ENCODE measurements at places on chromosomes 6 and 20. TPM values are rescaled to one million over a fixed set of nuclear protein-coding genes. Genes with fewer than 3 reads are reported as not detected.

GRCh38 chr6:142361779-142362750 is 60.3 kb downstream of the ADGRG6 start:
- H3K4me3 ChIP-seq: no peak overlapping the region
- peaks cover 6% of the 10 kb centered on the region for H3K36me3 ChIP-seq
- no peak for DNase-seq

DNA sequence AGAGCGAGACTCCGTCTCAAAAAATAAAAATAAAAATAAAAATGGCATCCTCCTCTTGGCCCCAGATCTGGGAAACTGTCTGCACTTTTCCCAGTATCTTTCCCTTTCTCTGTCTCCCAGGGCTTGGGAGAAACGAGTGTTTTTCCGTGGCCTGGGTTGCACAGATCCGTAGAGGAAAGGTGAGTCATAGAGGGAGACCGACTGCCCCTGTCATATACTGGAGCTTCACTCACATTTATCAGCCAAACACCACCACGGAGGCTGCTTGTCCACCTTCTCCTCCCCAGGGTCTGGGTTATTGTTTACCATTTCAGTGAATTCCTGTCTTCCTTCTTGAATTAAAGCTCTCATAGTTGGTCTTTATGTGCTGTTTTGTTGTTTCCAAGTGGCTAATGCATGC is 31.9 kb upstream of the EIF2S2 start:
- DNase-seq: no peak
- no peaks in the 10 kb centered on the region for H3K36me3 ChIP-seq
- no peaks in the 10 kb centered on the region for H3K27me3 ChIP-seq
- H3K4me1 ChIP-seq: peaks cover 12% of the 10 kb centered on the region

DNA sequence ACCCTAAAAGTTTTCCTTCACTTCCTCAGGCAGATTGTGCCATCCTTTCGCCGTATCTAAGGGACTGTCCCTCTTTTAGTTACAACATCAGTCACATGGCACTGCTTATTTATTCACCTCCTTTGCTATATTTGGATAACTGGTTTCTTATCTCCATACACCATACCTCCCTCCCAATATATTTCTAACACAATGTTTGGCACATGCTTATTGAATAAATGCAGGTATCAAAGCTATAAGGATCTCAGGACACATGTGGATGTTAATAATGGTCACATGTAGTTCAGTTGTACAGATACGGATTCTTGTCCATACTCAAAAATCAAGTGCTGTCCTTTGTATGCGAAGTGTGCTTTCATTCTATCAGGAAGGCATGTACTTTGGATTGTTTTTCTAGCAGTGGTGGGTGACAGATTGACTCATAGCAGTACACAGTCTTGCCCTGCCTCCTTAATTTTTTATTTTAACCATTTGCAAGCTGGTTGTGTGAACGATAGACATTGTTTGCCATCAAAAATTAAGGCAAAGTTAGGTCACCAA is 407.1 kb upstream of the RUNX2 start:
- DNase-seq: no peak
- no peak overlapping the region for H3K4me3 ChIP-seq
- no peaks in the 10 kb centered on the region for H3K4me1 ChIP-seq
- no peaks in the 10 kb centered on the region for H3K27me3 ChIP-seq
- H3K27ac ChIP-seq: no peak overlapping the region
- H3K36me3 ChIP-seq: no peaks in the 10 kb centered on the region

- no peaks in the 10 kb centered on the region for H3K27me3 ChIP-seq
- no peak for DNase-seq
- H3K4me3 ChIP-seq: no peak overlapping the region
- H3K36me3 ChIP-seq: peaks cover 22% of the 10 kb centered on the region
- no peak overlapping the region for H3K27ac ChIP-seq
- H3K4me1 ChIP-seq: peaks cover 5% of the 10 kb centered on the region
Observed at GRCh38 chr20:41098703-41099250, 38.6 kb upstream of the PLCG1 start.

The FAM83B gene
- total RNA-seq: not detected

The ABHD16B gene
- not detected for total RNA-seq
